SK-N-SH treated with all-trans-retinoic acid at 6 μM for 48 hours (cell line): ENCODE measurements at places on chromosomes 2 and 18.

DNA sequence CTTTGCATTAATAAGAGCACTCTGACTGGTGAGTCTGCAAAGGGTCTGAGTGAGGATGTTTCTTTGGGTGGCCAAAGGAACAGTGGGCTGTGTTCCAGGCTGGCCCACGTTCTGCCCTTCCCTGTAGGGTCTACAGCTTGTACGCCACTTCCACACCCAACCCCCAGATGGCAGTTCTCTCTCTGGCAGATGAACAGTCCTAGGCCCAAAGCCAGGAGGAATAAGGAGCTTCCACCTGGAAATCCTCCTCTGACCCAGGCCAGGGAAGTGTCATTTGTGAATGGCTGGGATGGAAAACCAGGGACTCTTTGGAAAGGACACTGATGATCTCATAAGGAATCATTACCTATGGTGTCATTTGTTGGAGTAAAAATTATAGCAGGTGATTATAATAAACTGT is 6.6 kb downstream of the OTOF start:
- ATAC-seq = no peak

GRCh38 chr2:152376385-152376784 is 41.4 kb downstream of the FMNL2 start:
- ATAC-seq = no peak

DNA sequence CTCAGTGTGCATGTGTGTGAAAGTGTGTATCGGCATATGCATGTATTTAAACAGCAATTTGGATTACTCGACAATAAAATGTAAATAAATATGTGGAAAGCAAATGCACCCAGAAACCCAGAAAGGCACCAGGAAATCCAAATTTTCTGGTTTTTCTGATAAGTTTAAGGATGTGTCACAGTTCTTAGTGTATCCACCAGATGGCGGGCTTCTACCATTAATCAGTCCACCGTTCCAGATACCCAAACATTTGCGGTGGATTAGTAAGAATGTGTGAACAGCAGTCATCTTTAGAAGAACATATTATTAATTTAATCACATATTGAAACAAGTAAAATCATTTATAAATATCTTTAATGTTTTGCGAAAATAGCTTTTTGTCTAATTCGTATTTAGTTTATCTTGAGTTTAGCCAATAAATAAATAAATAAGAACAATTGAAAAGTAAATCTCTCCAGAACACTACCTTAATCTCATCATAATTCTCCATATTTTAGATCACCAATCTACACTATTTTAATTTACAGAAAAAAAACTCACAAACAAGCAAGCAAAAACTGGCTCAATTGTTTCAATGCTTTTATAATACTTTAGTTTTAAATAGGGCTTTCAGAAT is 298.9 kb downstream of the DSEL start:
- ATAC-seq = peak; percentile 89

- no peak for ATAC-seq
These were observed 7.4 kb downstream of the BOD1L2 start for GRCh38 chr18:57154191-57154830.

DNA sequence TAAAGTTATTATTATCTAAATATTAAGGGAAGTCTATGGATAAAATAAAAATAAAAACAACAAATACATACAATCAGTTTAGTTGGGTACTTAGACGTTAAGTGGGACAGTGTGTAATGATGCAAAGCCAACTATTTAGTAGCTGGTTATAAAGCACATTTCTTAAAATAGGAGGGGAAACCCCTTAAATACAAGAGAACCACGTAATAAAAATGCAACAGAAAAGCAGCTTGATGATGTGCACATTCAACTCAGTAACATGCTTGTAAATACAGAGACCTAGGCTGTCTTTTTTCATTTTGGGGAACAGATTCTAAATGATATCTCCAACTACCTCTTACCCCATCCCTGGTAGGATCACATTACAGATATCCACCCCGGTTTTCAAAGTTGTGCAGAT is 134.3 kb upstream of the AQP4 start:
- ATAC-seq = no peak

DNA sequence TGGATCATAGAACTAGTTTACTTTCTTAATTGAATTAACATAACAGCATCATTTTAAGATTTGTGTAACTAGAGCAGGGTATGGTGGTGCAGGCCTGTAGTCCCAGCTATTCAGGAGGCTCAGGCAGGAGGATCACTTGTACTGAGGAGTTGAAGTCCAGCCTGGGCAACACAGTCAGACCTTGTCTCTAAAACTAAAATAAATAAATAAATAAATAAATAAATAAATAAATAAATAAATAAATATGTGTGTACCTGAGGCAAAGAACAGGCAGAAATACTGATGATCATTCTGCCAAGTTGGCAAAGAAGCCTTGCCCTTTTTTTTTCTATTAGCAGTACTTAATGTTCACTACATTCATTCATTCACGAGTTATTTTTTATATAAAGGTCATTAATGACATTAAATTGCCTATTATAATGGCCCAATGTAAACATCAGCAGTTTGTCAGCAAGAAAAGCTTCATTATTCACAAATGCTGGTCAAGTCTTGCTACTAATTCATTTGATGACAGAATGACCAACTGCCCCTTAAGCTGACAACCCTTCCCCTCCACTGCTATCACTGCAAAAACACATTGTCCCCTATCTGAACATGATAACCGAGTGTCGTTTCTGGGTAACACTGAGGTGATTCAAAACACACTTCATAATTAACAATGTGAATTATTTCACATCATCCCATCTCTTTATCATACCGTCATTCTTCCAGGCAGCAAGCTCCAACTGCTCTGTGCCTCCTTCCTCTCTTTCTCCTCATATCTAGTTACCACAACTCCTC is 39.0 kb downstream of the ARL5A start:
- no peak for ATAC-seq
